ENCODE measurements at places on chromosomes 6 and 20. TPM values are rescaled to one million over a fixed set of nuclear protein-coding genes. Genes with fewer than 3 reads are reported as not detected.

NEURL2 gene
- 4.0 TPM for polyA plus RNA-seq

DNA sequence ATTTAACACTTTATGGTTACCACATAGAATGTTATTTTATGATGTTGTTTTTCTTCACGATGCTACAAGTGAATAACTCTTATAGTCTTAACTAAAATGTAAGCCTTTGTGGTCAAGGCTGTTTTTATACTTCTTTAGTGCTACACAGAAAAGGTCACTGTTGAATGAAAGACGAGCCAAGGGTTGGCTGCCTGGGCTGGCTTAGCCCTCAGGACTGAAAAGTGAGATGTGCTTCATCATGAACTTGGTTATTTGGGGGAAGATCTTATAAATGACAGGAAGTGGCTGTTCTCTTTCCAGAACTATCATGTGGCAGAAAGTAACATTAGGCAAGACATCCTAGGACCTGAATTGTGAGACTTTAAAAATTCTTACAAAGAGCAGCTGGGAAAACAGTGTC is 404.0 kb downstream of the BTBD3 start:
- DNase-seq, result no peak

- DNase-seq, result no peak
Observed at GRCh38 chr6:16092140-16092539, 36.7 kb upstream of the MYLIP start.

DNA sequence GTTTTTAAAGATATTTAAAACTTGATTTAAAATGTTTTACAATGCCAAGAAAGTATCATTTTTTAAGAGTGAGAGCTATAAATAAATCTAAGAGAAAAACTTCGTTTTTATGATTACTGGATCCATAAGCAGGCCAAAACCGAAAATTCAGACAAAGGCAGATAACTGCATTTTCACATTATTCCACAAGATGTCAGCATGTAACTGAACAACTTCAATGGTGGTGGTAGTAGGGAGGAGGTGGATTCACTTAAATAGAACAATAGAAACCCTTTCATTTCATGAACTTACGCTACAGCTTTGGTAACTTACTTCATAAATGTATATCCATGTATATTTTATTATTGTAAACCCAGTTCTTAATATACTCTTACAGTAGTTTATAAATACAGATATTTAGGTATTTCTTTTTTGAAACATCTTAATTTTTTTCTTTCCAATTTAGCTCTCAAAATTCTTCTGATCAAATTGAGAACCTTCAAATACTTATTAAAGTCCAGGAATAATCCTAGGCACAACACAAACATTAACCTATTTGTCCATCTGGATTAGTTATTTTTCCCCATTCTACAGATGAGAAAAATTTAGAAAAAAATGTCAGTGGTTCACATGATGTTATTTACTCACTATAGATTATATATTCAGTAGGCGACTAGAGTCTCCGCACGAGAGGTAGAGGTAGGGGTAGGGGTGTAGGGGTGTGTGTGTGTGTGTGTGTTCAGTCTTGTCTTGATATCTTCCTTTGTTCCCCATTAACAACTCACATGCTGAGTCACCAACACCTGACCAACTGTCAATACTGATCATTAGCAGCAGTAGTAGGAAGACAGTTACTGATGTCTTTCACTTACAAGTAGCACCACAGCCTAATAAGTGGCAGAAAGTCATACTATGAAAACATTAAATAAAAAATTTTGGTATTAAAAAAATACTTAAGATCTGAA is 111.5 kb downstream of the ARHGAP18 start:
- peak; percentile 48 for DNase-seq

TBX18 gene
- polyA plus RNA-seq, result 24.7 TPM

DNA sequence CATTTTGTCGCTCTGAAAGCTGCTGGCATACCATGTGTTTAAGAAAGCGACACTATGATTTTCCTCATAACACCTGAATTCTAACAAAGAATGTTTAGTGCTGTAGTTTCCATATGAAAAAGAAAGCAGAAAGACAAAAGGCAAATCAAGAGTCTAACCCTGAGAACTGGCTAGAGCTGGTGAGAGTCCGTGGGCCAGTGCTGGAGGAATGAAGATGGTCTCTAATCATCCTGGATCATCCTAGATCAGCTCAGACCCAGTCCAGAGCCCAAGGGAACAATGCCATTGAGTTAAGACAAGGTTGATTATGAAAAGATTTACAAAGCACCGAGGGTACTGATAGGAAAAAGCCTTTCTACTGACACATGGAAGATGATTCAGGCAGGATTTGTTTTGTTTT is 73.0 kb upstream of the MYLIP start:
- DNase-seq, result no peak

DNA sequence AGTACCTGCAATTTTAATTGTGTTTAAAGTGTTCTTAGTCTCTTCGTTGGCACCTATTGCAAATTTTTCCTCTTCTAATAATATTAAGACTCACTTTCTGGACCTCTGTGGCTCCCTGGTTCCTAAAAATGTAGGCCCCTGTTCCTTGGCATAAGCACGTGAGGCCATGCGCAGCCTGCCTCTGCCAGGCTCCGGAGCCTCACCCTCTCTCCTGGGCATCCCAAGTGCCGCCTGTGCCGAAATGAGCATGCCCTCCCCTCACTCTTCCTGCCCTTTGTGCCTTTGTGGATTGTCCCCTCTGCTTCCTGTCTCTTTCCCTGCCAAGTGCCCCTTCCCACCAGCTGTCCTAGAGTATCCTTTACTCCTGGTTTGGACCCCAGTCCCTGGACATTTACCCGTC is 246.1 kb downstream of the TMEM242 start:
- no peak for DNase-seq

DNA sequence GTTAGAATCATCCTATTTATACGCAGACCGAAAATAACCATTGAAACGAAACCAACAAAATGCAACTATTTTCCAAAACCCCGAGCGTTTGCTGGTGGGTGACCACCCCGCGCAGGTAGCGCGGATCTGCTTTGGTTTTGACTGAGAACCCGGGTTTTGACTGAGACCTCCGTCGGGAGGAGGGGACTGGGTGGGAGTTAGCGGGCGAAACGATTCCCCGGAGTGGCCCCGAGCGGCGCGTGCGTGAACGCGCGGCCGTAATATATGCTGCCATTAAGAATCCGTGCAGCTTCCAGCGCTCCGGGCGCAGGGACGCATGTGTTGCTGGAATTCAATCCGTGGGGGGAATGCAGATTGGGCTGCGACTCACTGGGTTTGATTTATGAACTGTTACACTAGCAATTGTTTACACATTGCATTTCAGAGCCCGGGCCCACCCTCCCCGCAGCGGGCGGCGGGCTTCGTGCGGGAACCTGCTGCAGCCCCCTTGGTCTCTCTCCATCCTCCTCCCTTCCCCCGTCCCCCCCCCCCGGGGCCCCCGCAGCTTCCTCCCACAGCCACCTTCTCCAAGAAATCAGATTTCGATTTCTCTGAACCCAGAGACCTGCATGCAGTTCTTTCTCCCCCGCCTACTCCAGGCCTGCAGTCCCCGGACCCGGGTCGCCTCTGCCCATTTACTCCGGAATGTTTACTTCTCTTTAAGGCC is 9.9 kb downstream of the NRN1 start:
- DNase-seq, result no peak

DNA sequence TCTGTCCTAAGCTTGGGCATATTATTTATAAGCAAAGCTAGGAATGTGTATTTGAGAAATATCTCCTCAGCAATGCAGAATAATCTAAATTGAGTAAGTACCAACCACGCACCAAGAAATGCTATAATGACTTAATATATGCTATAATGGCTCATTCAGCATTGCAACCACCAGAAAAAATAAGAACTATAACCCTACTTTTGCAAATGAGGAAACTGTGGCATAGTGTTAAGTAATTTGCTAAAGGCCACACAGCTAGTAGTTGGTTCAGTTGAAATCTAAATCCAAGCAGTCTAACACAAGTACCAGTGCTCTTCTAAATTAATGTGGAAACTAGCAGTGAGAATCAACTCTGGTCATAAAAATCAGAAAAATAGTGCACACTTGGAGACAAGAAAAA is 35.7 kb downstream of the HBS1L start:
- DNase-seq, result no peak

Data from left renal pelvis (tissue), 4 donors.